CD4-positive, alpha-beta T cell treated with Interleukin-12 subunit alpha and Interleukin-12 subunit beta, for 1 hour (primary cell): ENCODE measurements at places on chromosomes 6 and 20.

- no peak for DNase-seq
Measured at GRCh38 chr6:470051-470900, 78.7 kb downstream of the IRF4 start.

DNA sequence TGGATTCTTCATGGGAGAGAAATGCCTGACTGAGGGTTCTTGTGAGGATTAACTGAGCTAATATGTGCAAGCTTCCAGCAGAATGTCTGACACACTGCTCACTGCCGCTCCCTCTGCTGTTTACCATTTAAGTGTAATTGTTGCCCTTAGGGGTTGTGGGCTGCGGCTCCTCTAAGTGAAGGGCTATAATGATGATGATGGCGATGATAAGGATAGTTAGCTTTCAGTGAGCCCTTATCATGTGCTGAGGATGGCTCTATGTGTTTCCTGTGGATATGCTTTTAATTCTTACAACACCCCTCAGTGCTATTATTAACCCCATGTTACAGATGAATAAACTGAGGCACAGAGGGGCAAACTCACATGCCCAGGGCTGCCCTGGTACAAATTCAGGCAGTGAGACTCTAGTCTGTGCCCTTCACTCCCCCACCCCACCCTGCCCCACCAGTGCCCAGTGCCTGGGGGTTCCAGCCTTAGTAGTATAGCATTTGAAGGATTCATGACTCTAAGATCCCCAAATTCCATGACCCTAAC, 33.4 kb downstream of the TGM2 start:
- DNase-seq, result no peak

- no peak for DNase-seq
Measured at GRCh38 chr20:11799281-11799684, 118.4 kb upstream of the BTBD3 start.

- no peak for DNase-seq
Measured at GRCh38 chr6:109609737-109610136, 81.3 kb downstream of the AK9 start.

DNA sequence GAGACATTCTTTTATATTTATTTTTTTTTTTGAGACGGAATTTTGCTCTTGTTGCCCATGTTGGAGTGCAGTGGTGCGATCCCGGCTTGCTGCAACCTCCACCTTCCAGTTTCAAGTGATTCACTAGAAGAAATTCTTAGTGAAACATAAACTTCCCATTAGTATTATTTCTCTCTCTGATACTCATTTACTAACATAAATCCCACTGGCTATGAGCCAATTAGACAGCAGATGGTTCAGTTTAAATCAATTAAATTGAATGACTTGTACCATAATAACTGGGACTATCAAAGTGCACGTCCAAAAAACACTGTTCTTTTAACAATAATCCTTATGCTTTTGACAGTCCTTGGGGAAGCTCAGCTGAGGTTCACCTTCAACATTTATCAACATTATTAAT, 111.2 kb upstream of the PTCHD4 start:
- DNase-seq, result no peak

- no peak for DNase-seq
Measured at GRCh38 chr20:37219751-37220668, 40.7 kb upstream of the MROH8 start.
